HTR-8/SVneo (cell line): ENCODE measurements at places on chromosomes 13 and 19.

DNA sequence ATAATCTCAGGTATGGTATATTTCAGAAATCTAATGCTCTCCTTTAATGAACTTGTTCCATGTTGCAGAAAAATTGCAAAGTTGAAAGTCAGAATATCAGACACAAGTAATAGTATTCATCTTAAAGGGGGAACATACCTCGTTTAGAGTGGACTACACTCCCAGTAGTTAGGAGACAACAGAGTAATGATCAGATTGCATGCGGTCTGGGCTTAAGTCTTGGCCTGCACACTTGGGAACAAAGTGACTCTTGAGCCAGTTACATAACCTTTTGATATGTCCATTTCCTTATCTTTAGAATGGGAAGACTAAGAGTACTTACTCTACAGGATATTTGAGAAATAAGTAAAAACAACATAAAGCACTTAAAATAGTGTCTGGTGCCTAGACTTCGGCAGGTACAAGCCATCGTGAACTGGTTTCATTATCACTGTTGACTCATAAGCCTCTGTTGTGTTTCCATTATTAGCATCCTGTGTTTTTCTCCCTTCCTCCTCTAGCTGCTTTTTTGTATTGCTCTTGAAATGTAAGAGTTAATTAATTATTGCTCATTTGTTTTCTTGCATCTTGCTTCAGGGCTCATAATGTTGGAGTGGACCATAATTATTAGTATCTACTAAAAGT, 53.0 kb downstream of the DPY19L3 start:
- DNase-seq, result no peak

- DNase-seq, result no peak
These were observed 116.6 kb upstream of the SPACA7 start for GRCh38 chr13:112259511-112259910.

GRCh38 chr19:35380450-35381124, 9.7 kb downstream of the GPR42 start:
- no peak for DNase-seq

- DNase-seq, result no peak
These were observed 2.6 kb downstream of the PPP5C start for GRCh38 chr19:46349311-46349993.

DNA sequence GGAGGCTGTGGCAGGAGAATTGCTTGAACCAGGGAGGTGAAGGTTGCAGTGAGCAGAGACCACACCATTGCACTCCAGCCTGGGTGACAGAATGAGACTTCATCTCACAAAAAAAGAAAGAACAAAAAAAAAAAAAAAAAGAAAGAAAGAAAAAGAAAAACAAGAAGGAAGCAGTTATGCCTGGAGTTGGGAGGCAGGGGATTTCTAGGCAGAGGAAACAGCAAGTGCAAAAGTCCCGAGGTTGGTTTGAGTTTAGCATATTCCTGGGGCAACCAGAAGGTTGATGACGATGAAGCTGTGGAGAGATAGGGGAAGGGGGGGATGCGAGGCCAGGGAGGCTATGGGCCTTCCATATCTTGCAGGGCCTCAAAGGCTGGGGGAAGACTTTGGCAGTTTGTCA, 11.5 kb upstream of the EML2 start:
- no peak for DNase-seq

DNA sequence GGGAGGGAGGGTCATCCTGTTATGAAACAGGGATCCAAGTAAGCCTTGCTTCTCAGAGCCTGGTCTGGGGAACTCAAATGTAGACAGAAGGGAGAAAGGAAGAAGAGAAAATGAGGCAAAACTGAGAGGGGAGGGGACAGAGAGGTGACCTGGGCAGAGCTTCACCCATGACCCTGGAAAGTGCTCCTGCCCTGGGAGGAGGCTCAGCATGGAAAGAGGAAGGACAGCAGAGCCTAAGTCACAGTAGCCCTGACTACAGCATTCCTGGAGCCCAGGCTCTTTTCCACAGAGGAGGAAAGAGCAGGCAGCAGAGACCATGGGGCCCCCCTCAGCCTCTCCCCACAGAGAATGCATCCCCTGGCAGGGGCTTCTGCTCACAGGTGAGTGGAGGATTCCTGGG, at the start of gene CEACAM3:
CEACAM3 (plus strand) TSS at position 226 of the 400 bp plus-strand sequence; CDS start at position 317, 91 bp downstream.
- no peak for DNase-seq

DNA sequence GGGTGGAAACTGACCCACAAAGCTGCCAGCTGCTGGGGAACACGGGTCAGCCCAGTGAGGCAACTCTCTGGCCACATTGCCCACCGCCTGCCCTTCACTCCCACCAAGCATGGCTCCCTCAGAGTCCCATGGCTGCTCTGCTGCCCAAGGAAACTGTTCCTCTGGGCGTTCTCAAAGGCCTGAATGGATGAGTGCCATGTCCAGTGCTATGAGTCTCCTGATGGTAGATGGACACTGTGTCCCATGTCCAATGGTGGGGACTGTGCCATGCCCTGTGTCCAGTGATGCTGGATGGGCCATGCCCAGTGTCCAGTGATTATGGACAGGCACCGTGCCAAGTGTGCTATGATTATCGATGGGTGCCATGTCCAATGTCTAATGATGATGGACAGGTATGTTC, 88.8 kb downstream of the ANKRD10 start:
- DNase-seq, result no peak

DNA sequence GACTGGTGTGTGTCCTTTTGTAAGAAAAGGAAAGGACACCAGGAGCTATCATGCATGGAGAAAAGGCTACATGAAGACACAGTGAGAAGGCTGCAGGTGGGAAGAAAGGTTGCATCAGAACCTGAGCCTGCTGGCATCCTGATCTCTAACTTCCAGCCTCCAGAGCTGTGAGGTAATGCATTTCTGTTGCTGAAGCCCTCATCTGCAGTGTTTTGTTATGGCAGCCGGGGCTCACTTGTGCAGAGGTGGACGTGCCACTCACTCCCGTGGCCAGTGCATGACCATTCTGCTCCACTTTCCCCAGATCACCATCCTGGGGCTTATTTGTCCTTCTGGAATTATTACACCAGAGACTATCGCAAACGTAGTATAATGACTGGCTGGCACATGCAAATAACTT, 155.3 kb downstream of the IRS2 start:
- DNase-seq, result no peak

DNA sequence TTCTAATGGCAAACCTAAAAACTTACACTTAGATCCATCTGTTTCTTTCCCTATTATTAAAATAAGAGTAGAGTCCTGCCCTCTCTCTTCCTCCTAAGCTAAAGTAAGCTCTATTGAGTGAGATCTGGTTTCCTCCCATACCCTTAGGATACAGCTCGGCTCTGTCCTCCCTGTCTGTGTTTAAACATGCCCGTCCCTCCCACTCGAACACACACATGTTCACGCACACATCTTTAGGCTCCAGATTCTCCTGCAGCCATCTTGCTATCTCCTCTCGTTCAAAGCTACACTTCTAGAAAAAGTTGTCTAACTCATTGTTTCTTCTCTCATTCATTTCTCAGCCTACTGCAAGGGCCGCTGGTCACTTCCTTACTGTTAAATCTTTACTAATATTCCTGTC, 15.1 kb upstream of the CEBPG start:
- DNase-seq, result no peak

GRCh38 chr13:102198418-102199311, 203.2 kb downstream of the FGF14 start:
- DNase-seq, result no peak

DNA sequence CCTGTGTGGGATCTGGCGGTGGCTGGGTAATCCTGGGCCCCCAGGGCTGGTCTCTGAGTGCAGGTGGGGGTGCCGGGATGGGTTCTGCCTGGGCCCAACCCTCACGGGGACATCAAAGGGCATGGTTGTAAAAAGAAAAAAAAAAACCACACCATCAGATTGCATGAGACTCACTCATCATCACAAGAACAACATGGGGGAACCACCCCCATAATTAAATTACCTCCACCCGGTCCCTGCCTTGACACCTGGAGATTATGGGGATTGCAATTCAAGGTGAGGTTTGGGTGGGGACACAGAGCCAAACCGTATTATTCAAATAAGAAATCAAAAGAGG, 14.3 kb downstream of the C1QTNF9 start:
- no peak for DNase-seq

- DNase-seq, result no peak
These were observed 295.9 kb downstream of the DIAPH3 start for GRCh38 chr13:59867867-59868266.

GRCh38 chr13:53201454-53202225, 173.0 kb downstream of the OLFM4 start:
- no peak for DNase-seq

DNA sequence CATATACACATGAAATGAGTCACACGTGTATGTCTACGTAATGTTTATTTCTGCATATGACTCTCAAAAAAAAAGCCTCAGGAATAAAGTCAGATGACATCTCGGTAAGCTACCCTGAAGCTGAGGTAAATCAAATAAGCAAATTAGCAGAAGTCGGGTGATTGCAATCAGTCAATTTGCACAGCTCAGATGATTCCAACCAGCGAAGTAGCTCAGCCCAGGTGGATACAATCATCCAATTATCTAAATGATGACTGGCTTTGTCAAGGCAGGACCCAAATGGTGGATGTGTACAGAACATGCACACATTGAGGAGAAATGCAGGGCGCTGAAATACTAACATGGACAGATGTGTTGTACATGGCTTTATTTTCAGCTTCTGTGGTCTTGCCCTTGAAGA, 148.5 kb downstream of the ZNF486 start:
- no peak for DNase-seq

GRCh38 chr19:29942404-29943261, 594 bp downstream of the URI1 start:
- peak; percentile 39 for DNase-seq

DNA sequence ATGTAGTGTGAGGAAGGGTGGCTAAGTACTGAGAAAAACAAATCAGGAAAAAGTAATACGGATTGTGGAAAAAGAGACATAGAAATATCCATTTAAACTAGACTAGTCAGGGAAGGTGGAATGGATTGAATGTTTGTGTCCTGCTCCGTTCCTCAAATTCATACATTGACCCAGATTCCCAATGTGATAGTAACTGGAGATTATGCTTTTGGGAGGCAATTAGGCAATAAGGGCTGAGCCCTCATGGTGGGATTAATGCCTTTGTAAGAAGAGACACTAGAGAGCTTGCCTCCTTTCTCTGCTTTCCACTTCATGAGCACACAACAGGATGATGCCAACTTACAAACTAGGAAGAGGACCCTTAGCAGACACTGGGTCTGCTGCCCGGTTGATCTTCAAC, 765.2 kb upstream of the GPC6 start:
- DNase-seq, result no peak

- DNase-seq, result no peak
These were observed 35.4 kb downstream of the ARHGAP35 start for GRCh38 chr19:46896076-46896794.

DNA sequence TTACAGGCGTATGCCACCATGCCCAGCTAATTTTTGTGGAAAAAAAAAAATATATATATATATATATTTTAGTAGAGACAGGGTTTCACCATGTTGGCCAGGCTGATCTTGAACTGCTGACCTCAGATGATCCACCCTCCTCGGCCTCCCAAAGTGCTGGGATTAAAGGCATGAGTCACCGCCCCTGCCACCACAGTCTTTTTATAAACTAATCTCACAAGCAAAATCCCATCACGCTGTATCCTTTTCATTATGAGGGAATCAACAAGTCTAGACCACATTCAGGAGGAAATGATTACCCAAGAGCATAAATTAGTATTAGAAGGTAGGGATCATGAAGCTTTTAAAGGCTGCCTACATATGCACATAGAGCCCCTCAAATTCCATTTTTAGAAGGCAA, 210.6 kb upstream of the NBEA start:
- no peak for DNase-seq

DNA sequence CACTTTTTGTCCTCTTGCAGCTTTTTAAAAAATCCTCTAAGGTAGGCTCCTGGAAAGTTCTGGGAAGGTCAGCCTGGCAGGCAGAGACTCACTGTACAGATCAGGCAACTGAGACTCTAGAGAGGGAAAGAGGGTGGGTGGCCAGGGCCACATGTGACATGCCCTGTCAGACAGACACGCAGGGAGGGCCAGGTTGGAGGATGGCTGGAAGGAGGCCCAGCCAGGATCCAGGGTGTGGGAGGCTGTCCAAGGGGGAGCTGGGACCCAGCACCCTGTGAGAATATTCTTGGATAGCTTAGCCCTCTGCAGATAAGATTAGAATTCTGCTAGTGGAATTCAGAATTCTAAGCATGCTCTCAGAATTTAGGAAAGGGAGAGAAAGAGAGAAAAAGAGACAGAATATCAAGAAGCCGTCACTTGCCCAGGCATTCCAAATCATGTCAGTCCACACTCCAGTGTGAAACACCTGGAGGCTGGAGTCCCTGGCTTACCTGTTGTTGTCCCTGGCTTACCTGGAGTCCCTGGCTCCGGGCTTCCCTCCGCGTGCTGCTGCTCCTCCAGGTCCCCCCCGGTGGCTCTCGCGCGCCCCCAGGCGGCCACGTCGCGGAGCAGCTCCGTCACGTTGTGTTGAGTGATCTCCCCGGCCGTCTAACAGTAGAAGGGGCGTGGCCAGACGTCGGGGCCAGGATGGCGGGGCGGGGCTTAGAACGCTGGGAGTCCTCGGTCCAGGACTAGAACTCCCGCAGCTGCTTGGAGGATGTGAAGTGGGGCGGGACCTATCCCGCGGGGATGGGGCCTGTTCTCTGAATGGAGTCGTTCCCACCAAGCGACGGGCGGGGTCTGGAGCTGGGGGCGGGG, 2.8 kb upstream of the TNNI3 start:
- DNase-seq, result peak; percentile 92

DNA sequence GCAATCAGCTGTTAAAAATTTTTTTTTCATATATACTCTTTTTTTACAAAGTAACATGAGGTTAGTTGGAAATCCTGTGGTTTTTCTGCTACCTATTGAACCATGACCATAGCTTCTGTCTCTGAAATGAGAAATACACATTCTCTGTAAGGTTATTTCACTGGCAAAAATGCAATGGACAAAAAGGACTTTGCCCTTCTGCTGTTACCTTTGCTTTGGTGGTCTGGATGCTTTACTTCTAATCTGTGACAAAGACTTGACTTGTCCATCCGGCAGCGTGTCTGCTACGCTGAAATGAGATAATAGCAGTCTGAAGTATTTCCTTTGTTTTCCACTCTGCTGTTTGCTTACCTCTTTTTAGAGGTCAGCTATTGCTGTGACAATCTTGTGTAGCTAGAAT, 412.8 kb downstream of the SLITRK6 start:
- no peak for DNase-seq

DNA sequence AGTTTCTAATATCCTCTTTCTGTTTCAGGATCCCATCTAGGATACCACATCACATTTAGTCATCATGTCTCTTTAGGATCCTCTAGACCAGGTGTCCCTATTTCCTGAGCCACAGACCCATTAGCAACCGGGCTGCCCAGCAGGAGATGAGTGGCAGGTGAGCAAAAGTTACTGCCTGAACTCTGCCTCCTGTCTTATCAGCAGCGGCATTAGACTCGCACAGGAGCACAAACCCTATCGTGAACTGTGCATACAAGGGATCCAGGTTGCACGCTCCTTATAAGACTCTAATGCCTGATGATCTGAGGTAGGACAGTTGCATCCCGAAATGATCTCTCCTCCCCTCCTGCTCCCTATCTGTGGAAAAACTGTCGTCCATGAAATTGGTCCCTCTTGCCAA, 7.8 kb upstream of the CEBPG start:
- no peak for DNase-seq
